Stimulated activated CD8-positive, alpha-beta memory T cell treated with anti-CD3 and anti-CD28 coated beads, Interleukin-7, amount 100 ng/mL, for 48 hours (primary cell): ENCODE measurements at places on chromosomes 16 and 17.

GRCh38 chr17:73657473-73658116, 13.3 kb upstream of the SDK2 start:
- no peak for DNase-seq

DNA sequence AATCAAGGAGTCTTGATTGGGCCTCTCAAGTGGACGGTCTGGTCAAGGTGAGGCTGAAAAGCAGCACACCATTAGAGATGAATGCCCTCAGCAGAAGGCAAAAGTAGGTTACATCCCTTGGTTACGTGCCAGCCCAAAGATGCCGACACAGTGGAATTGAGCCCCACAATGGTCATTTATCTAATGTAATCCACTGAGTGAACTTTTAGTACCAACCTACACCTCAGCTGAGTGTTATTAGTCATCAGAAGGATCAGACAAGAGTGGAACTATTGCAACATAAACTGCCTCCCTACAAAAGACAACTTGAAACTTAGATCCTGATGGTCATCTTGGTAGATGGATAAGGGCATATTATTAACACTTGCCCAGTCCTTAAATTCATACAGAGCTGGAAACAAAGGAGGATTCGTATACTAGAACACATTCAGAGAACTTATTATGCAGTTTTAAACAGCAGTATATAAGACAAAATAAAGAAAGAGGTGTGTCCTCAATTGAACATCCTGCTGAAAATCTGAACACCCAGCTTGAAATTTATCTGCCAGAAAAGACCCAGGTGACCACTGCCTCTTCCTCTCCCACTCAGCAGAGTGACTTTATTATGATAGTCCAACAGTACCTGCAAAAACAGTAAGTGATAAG, 2.8 kb downstream of the DCUN1D3 start:
- DNase-seq = no peak

DNA sequence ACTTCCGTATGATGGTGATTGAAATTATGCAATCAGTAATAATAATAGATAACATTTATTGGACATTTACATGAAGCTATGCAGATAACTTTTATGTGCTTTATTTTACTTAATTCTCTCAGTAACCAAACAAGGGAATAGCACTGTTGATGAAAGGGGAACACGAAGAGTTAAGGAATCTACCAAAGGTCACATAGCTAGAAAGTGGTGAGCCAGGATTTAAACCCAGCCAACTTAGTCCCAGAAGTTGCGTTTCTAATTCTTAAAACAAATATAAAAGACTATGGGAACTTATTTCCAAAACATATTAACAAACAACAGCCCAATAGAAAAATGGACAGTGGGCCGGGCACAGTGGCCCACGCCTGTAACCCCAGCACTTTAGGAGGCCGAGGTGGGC, 9.7 kb downstream of the SPNS3 start:
- DNase-seq = no peak

- no peak for DNase-seq
Measured at GRCh38 chr17:63390090-63390489, 56.0 kb downstream of the CYB561 start.

DNA sequence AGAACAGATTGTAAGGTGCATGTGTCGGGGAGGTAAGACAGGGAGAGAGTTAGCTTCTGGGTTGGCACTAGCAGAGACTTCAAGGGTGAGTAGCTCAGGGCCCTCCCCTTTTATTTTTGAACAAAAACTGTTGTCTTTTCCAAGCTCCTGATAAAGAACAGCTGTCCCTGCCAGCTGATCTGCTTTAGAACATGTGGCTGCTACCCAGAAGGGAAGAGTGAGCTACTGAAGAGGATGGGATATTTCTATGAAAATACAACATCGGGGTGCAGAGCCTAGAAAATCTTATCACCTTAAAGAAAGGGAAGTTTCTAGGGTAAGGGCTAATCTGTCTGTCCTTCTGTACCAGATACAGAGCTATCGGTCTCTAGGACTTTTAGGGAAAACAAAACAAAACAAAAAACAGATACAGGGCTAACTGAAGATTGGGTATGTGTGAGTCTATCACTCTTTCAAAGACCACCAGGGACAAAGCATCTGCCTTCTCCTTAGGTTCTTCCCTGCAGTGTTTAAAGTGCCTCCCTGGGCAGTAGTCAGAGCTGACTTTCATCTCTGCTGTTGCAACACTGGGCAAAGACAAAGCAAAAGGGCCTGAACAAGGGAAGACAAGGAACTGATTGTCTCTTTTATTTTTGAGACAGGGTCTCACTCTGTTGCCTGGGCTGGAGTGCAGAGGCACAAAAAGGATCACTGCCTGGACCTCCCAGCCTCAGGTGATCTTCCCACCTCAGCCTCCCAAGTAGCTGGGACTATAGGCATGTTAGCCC, 5.0 kb upstream of the DHRS13 start:
- DNase-seq = no peak
